ENCODE measurements at places on chromosomes 7 and 10.
A peak's percentile ranks its signal among the peaks of the same experiment; 100 is the strongest.

GRCh38 chr7:92306153-92306552 is 60.4 kb downstream of the ANKIB1 start:
- DNase-seq = no peak

GRCh38 chr10:75640803-75641202 is 209.4 kb downstream of the LRMDA start:
- no peak for DNase-seq

GRCh38 chr7:101691822-101692384 is 62.8 kb upstream of the MYL10 start:
- DNase-seq = peak; percentile 80

DNA sequence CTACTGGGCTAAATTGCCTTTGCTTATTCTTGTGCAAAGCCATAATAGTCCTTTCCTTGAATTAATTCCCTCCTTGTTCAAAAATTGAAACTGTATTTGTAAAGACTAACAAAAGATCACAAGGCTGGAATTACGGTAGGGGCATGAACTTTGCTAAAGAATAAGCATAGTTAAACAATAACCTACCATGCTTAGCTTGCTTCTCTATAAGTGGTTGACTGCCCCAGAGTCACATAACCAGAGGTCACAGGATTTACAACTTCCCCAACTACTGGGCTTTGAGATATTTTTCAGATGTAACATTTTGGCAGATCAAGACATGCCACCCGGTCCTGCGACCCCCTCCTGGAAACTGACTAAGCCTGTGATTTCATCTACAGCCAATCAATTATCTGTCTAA is 181.4 kb downstream of the GPAM start:
- DNase-seq = no peak

DNA sequence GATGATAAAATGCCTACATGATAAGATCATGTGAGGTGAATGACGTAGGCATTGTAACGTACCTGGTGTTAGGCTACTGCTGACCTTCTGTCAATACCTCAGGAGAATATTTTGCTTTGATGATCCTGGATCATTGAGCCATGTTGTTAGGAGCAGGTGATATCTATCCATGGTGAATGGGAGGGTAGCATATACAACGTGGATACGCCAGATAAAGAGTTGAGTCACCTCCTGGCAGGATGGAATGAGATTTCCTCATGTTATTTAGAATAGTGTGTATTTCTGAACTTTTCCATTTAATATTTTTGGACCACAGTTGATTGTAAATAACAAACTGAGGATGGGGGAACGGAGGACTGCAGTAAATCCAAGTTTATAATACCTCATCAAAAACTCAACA is 11.8 kb upstream of the CLDN12 start:
- no peak for DNase-seq
